CD4-positive, alpha-beta T cell treated with Interleukin-10 for 1 hour (primary cell): ENCODE measurements at places on chromosomes 2 and 18.
A peak's percentile ranks its signal among the peaks of the same experiment; 100 is the strongest.

GRCh38 chr18:63119647-63120046 is 199.9 kb downstream of the BCL2 start:
- DNase-seq = peak; percentile 19

GRCh38 chr2:227597998-227598397 is 695 bp upstream of the SCYGR2 start:
- no peak for DNase-seq

- DNase-seq = no peak
These were observed 31.3 kb downstream of the SP140L start for GRCh38 chr2:230358305-230358704.

- peak; percentile 68 for DNase-seq
These were observed 64.1 kb downstream of the CHRNA1 start for GRCh38 chr2:174699993-174700766.

DNA sequence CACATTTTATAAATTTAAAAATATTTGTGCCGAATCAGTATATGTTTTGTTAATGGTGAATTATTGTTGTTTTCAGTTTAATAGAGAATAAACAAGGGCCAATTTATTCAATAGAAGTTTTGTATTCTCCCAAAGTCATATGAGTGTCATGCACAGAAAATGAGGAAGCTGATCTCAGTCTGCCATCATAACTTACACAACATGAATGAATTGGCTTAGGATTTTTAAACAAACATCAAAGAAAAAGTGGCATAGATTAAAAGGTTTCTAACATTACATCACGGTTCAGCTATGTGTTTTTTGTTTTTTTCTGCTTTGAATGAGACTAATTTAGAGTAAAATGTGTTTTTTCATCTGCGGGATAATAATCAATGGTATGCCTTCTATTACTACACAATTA is 123.4 kb upstream of the CTNNA2 start:
- no peak for DNase-seq

DNA sequence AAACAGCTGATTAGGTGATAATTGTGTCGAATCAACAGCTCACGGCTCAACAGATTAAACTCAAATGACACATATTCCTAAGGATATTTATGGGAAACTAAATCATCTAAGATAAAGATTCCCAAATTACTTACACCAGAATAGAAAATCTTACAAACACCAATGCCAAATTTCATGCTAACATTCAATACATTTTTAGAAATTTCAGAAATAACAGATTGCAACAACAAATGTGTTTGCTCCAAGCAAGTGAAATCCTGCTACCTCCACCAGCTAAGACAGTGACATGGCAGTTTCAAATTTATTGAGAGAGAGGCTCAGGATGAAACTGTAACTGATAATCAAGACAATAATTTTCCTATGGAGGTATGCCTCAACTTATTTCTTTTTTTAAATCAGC is 65.0 kb upstream of the EPB41L3 start:
- no peak for DNase-seq

GRCh38 chr2:69083235-69083748 is 70.3 kb downstream of the ANTXR1 start:
- DNase-seq = no peak

GRCh38 chr2:217277646-217278398 is 418.0 kb upstream of the TNP1 start:
- DNase-seq = no peak

GRCh38 chr2:223625652-223626051 is 23.5 kb upstream of the SCG2 start:
- DNase-seq = no peak
